LNCaP clone FGC (cell line): ENCODE measurements at places on chromosomes 3 and 15.

DNA sequence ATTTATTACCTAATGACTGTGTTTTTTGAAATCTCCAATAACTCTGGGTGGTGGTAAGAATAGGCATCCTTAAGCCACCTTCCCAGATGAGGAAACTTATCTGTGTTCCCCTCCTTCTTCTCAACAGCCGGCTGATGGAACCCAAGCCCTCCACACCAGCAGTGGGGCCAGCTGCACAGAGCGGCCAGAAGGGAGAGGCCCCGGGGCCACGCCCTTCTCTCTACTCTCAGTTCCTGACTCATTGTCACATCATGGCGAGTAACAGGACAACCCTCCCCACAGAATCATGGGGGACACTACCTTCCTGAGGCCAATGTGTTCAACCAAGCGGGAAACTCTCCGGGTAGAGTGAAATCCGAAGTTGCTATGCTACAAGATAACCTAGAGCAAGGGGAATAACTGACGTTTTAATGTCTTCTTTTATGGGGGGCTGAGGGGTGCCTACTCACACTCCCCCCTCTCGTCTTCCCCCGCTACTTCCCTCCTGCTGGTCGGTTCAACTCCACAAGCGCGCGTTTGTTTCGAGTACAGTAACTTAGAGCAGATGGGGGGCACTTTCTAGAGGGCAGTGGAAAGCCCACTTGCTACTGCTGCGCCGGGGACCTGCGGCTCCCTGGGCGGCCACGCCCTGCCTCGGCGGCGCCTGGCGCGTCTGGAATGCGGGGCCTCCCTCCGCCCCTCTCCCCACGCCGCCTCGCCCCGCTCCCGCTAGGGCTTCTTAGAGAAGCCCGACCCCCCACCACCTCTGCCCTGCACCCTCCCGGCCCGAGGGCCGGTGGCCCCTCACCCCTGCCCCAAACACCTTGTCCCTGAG, 621 bp downstream of the ANXA2 start:
- DNase-seq: no peak

DNA sequence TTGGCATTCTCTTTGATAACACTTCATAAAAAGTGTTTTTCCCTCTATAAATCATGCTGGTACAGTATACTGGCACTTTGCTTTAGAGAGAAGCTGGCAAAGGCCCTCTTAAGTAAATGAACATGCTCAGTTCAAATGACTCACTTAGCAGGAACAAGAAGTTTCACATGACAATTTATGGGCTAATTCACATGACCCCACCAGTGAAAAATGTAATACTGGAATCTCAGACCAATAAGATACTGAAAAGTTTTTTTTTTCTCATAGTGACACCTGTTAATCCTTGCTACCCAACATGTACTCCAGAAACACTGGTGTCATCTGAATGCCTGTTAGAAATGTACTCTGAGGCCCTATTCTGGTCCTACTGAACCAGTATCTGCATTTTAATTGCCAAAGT, 13.9 kb downstream of the BTBD1 start:
- DNase-seq: peak; percentile 93

DNA sequence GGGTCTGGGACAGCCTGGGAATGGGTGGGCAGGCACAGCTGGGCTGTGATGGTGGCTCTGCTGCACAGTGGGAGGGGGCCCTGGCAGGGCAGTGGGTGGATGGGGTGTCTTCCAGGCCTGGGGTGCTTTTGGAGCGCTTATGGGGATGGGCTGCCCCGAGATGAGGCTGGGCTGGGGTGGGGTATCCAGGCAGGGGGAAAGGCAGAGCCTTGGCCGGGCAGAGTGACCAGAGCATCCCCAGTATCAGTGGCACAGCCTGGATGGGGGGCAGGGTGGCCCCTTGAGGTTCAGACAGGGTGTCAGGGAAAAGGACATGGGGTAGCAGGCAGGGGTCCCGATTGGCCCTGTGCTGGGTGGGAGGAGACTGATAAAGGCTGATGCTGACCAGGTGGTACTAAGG, 26.6 kb downstream of the HDAC11 start:
- no peak for DNase-seq

- DNase-seq: no peak
Observed at GRCh38 chr15:40830884-40831283, 2.4 kb upstream of the PPP1R14D start.

- DNase-seq: peak; percentile 36
Observed at GRCh38 chr3:106349191-106349881, 480.5 kb upstream of the CBLB start.

GRCh38 chr3:8201886-8202285, 299.7 kb upstream of the LMCD1 start:
- peak; percentile 43 for DNase-seq

DNA sequence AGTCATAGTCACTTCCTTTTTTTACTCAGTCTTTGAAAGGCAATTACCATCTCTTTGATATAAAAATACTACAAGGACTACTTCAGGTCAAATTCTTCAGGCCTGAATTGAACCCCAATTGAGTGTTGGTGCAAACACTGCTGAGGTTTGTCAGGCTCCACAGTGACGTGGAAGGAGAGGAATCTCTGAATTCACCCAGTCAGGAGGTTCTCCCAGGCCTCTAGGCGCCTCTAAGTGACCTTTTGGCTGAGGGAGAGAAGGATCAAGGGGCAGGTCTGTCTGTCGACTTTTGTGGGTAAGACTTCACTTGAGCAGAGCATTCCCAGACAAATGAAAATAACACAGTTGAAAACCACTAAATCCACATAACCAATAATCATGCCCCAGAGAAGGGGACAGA, 227.6 kb upstream of the CHRNA7 start:
- DNase-seq: no peak

GRCh38 chr3:126100634-126101301, 16.8 kb upstream of the SLC41A3 start:
- no peak for DNase-seq

GRCh38 chr3:61181874-61182273, 69.4 kb downstream of the FHIT start:
- no peak for DNase-seq
